Thoracic aorta (tissue), 2 donors: ENCODE measurements at places on chromosomes 7 and 10. TPM values are rescaled to one million over a fixed set of nuclear protein-coding genes. Genes with fewer than 3 reads are reported as not detected.

GRCh38 chr7:47405921-47406800, 175.8 kb downstream of the TNS3 start:
- peak overlapping the region; percentile 25 for H3K4me3 ChIP-seq
- no peak for DNase-seq
- H3K27ac ChIP-seq: peak overlapping the region; percentile 23
- H3K36me3 ChIP-seq: peaks cover 20% of the 10 kb centered on the region
- H3K27me3 ChIP-seq: no peaks in the 10 kb centered on the region

DNA sequence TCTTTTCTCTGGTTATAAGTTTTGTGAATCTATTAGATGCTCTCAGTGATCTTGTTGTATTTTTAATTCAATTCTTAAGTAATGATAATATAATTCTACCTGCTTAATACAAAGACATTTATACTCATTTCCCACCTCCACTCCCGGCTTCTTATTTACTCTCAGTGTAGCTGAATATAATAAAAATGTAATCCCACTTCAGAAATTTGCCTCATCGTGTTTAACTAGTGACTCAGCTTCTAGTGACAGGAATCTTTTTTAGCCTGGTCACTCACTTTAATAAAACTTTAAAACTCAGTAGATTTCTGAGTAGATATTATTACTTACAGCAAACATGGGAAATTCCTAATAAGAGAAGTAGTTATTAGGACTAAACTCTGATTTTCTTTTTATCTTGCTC, 1506.2 kb upstream of the LRRTM3 start:
- H3K4me1 ChIP-seq: no peaks in the 10 kb centered on the region
- H3K27ac ChIP-seq: no peak overlapping the region
- H3K27me3 ChIP-seq: no peaks in the 10 kb centered on the region
- no peak overlapping the region for H3K4me3 ChIP-seq
- no peak for DNase-seq

GRCh38 chr10:100696477-100696901, 48.9 kb upstream of the PAX2 start:
- no peaks in the 10 kb centered on the region for H3K36me3 ChIP-seq
- no peaks in the 10 kb centered on the region for H3K4me1 ChIP-seq
- no peak for DNase-seq
- no peaks in the 10 kb centered on the region for H3K27me3 ChIP-seq

GRCh38 chr10:4088354-4089066, 303.5 kb upstream of the KLF6 start:
- H3K36me3 ChIP-seq: no peaks in the 10 kb centered on the region
- H3K27ac ChIP-seq: no peak overlapping the region
- no peaks in the 10 kb centered on the region for H3K27me3 ChIP-seq
- no peak overlapping the region for H3K4me3 ChIP-seq

DNA sequence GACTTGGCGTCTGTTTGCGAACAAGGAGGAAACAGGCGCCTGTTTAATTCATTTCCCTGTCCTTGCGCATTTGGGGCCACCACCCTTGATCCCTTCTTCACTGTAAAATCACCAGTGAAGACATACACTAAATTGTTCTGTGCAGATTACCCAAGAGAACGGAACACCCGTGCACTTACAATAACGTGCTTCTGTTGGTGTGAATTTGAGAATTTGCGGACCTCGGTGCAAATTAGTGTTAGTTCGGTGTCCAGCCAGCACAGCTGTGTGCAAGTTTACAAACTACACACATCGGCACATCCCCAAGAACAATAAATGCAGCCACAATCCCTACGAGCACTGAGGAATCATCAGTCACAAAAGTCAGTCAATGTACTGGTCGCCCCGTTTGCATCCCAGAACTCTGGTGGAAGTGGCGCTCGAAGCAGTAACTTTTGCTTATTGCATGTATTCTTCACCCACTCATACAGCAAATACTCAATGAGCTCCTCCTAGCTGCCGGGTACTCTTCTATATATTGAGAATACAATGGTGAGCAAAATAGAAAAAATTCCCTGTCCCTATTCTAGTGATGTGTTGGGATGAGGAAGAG, 786 bp upstream of the CNOT4 start:
- H3K27ac ChIP-seq: no peak overlapping the region
- no peaks in the 10 kb centered on the region for H3K36me3 ChIP-seq
- peaks cover 20% of the 10 kb centered on the region for H3K4me1 ChIP-seq
- DNase-seq: no peak
- no peaks in the 10 kb centered on the region for H3K27me3 ChIP-seq

GRCh38 chr7:127194571-127194970, 58.2 kb downstream of the GRM8 start:
- no peak overlapping the region for H3K4me3 ChIP-seq
- H3K27ac ChIP-seq: no peak overlapping the region
- no peaks in the 10 kb centered on the region for H3K27me3 ChIP-seq
- DNase-seq: no peak
- H3K36me3 ChIP-seq: no peaks in the 10 kb centered on the region
- H3K4me1 ChIP-seq: no peaks in the 10 kb centered on the region

GRCh38 chr7:19413443-19413965, 268.3 kb upstream of the FERD3L start:
- H3K4me1 ChIP-seq: no peaks in the 10 kb centered on the region
- no peak overlapping the region for H3K4me3 ChIP-seq
- no peak overlapping the region for H3K27ac ChIP-seq
- H3K27me3 ChIP-seq: no peaks in the 10 kb centered on the region

DNA sequence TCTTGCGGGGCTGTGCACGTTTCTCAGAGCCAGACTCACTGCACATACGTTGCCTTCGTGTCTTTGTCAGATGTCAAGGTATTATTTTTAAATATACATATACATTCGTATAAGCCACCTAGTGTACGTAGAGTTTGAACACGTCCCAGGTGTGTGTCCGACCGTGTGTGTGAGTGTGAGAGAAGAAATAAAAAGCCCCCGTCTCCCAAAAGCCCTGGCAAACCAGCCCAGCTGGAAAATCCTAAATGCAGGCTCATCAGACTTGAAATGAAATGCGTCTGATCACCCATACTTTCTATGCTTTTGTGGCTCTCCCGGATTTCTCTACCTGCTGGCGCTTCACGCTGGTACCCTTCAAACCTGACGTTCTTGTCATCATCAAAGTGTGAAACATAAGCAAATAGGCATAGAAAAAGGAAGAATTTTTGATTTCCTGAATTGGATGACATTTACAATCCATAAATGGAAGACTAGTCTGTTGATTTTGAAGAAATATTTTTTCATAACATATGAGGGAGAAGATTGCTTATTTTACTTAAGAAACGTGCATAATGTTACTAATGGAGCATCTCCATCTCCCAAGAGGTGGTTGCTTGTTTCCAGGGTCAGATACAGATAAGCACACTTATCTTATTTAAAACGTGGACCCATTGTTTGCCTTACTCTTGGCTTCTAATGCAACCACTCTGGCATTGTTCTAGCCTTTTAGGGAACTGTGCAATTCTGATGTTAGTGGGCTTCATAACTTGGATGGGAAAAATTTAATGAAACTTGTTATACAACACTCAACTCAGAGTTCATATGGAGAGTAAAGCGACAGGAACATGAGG, 971 bp downstream of the PRKG1 start:
- H3K4me1 ChIP-seq: peaks cover 22% of the 10 kb centered on the region
- no peaks in the 10 kb centered on the region for H3K36me3 ChIP-seq
- peak overlapping the region; percentile 80 for H3K4me3 ChIP-seq

- H3K27me3 ChIP-seq: no peaks in the 10 kb centered on the region
- no peaks in the 10 kb centered on the region for H3K4me1 ChIP-seq
- no peak overlapping the region for H3K27ac ChIP-seq
- DNase-seq: no peak
- no peak overlapping the region for H3K4me3 ChIP-seq
- no peaks in the 10 kb centered on the region for H3K36me3 ChIP-seq
These were observed 21.6 kb downstream of the LIPJ start for GRCh38 chr10:88608052-88608732.

DNA sequence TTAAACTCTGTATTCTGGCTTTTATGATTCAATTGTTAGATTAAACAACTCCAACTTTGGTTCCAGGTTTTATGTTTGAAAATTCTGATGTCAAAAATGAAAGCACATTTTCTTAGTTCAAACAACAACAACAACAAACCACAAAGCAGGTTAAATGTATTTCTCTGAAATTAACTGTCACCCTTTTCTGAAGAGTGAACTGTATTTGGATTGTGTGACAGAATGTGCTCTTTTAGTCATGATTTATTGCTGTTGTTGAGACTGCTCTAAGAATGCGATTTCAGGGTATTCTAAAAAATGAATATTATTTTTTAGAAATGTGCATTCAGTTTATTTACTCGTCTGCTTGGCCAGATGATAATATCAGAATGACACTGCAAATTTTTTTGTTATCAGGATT, 144.1 kb downstream of the GNAI1 start:
- peaks cover 16% of the 10 kb centered on the region for H3K4me1 ChIP-seq
- DNase-seq: no peak
- H3K27ac ChIP-seq: no peak overlapping the region

DNA sequence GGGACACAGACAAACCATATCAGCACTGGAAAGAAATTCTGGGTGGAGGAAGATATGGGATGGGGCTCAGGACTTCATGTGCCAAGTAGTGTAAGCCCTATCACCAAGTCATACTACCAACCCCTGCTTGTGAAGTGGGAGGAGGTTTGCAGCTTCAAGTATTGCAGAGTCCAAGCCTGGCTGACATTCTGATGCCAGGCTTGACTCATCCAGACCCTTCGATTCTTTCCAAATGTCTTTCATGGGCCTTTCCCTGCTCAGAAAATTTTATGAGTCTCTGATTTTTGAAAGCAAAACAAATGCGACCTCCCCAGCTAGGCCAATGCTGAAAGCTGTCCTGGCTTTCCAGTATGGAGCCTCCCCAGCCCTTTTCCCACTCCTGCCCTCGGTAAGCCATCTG, 45.1 kb upstream of the SMNDC1 start:
- peaks cover 6% of the 10 kb centered on the region for H3K4me1 ChIP-seq
- DNase-seq: no peak
- no peaks in the 10 kb centered on the region for H3K36me3 ChIP-seq

Gene SLC16A12
- total RNA-seq: 1.5 TPM

Gene ALOX5
- total RNA-seq: 64.1 TPM

Gene CDC14C
- not detected for total RNA-seq
